CD4-positive, alpha-beta T cell treated with Interleukin-2 at 100 ng/mL for 4 hours (primary cell): ENCODE measurements at places on chromosomes 11 and 22.
A peak's percentile ranks its signal among the peaks of the same experiment; 100 is the strongest.

- DNase-seq: no peak
These were observed 35.4 kb downstream of the BIRC2 start for GRCh38 chr11:102382384-102382783.

- DNase-seq: no peak
These were observed 215.1 kb upstream of the SORL1-AS1 start for GRCh38 chr11:121667836-121668235.

DNA sequence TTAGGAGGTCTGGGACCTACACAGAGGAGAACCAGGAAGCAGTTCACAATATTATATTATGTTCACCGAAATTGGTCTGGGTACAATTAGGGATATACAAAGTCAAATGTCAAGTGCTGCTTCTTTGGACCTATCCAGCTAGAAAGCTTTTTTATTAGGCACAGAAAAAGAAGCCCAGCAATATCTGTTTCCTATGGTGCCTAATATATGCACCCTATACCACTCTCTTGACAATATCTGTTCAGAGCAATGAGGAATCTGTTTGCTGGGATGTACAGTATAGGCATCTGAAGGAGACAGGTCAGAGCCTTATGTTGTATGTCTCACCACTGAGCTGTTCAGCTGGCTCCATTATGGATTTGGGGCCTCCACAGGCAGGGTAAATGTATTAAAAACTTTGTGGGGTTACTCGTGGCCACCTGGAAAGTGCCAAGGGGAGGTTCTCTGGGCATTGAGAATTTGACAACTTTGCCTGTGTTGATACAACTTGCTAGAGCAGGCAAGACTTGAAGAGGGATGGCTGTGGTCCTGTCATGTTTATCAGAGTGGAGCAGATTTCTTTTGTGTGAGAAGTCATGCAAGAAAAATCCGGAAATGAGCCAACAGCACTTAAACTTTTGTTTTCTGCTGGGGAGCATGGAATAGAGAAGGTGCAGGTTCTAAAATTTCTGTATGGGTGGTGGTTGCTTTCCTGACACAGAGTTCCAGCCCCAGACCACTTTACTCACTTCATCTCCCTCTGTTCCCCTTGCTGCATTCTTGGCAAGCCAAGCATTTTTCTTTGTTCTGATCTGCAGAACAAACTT is 10.1 kb downstream of the STIM1 start:
- DNase-seq: no peak

GRCh38 chr11:61834278-61835048 is 6.4 kb downstream of the FADS2 start:
- peak; percentile 45 for DNase-seq

DNA sequence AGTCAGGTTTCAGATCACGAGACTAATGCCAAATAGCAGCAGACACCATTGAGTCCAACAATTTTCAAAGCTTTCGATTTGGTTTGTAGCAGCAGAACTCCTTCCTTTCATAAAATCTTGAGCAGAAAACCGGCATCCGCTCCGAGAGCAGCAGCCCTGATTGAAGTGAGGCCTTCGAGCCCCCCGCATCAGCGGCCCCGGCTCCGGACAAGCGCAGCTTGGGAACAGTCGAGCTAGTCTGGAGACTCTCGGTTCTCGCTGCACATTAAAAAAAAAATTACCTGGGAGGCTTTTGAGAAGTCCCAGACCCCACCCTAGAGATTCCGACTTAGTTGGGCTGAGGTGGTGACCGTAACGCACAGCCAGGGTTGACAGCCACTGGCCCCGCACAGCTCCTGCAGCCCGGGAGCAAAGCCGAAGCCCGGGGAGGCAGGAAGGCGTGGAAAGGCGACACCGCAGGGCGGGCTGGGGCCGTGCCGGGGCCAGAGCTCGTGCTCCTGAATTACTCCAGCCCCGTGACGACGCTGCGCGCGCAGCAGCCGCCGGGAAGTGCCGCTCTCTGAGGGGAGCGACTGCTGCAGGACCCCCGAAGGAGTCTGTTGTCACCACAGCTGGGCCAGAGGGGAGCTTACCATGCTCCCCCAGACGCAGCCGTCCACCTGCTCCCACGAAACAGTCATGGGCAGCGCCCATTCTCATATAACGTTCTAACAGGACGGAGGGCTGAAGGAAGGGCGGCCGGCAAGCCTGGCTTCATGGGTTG is 57.8 kb downstream of the SPATA19 start:
- no peak for DNase-seq

GRCh38 chr11:111512296-111513239 is at the start of gene BTG4:
Gene BTG4 (minus strand): TSS chr11:111512386. CDS start chr11:111498776, 13,610 bp downstream.
- no peak for DNase-seq

GRCh38 chr22:41367039-41367679 is 14.6 kb upstream of the TEF start:
- no peak for DNase-seq

DNA sequence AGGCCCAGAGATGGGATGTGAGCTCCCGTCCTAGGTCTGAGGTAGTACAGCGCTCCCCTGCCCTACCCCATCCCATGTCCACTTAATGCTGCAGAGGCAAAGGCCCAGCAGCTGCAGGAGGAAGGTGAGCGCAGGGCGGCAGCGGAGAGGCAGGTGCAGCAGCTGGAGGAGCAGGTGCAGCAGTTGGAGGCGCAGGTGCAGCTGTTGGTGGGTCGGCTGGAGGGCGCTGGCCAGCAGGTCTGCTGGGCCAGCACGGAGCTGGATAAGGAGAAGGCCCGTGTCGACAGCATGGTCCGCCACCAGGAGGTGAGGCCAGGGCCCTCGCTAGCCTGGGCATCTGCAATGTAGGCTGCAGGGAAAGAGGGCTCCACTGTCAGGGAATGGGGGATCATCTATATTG is 15.2 kb downstream of the CCDC157 start:
- DNase-seq: no peak

DNA sequence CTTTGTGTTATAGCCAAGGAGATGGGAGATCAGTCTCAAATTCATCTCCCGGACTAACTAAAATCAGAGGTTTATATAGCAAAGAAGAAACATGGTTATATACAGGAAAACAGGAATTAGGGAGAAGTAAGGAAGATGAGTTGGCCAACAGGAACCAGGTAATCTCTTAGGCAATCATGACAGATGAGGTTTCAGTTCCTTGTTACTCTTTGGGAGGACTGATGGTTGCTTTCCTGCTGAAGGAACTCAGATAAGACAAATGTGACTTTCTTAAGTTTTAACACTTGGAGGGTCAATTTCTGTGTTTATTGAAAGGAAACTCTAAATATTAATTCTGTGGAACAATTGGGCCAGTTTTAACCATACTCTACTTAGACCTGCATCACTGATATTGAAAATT is 1072.0 kb upstream of the CNTN5 start:
- DNase-seq: no peak

- DNase-seq: no peak
These were observed 24.6 kb downstream of the MB start for GRCh38 chr22:35592418-35592967.

GRCh38 chr11:117735350-117735977 is 61.6 kb downstream of the DSCAML1 start:
- no peak for DNase-seq

GRCh38 chr11:73267122-73267846 is 4.9 kb upstream of the P2RY6 start:
- DNase-seq: no peak

- peak; percentile 55 for DNase-seq
These were observed 52.5 kb upstream of the CLDN5 start for GRCh38 chr22:19576460-19577421.

DNA sequence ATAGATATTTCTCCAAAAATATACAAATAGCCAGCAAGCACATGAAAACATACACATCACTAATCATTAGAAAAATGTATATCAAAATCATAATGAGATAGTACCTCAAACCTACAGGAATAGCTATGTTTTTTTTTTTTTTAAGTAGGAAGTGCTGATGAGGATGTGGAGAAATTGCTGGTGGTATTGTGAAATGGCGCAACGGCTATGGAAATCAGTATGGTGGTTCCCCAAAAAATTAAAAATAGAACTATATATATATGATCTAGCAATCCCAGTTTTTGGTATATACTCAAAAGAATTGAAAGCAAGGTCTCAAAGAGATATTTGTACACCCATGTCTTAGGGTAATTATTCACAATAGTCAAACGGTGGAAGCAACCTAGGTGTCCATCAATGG is 46.0 kb upstream of the HIPK3 start:
- DNase-seq: no peak

DNA sequence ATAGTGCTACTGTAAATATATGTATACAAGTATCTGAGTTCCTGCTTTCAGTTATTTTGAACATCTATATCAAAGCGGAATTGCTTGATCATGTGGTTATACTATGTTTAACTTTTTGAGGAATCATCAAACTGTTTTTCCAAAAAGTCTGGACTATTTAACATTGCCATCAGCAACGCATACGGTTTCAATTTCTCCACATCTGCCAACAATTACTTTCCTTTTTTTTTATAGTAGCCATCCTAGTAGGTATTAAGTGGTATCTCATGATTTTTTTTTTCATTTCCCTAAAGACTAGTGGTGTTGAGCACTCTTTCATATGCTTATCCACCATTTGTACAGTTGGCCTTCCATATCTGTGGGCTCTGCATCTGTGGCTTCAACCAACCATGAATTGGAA is 1.3 kb upstream of the UBE4A start:
- no peak for DNase-seq

GRCh38 chr22:49966041-49966773 is 5.6 kb downstream of the PIM3 start:
- no peak for DNase-seq

DNA sequence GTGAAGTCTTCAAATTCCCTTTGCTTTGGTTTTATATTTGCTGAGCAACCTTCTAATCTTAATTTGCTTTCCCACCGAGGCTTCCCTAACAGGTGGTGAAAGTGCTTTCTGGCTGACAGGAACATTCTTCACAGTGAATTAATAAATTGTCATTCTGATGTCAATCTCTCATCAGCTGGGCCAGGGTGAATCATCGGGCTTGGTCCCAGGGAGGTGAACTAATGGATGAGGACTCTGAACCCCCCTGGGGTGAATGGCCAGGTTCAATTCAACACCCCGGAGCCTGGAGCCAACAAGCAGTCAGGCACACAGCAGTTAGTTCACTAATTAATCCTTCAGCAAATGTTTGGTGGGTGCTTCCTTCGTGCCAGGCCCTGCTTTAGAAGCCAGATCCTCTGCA is 155.4 kb upstream of the PDGFD start:
- no peak for DNase-seq

DNA sequence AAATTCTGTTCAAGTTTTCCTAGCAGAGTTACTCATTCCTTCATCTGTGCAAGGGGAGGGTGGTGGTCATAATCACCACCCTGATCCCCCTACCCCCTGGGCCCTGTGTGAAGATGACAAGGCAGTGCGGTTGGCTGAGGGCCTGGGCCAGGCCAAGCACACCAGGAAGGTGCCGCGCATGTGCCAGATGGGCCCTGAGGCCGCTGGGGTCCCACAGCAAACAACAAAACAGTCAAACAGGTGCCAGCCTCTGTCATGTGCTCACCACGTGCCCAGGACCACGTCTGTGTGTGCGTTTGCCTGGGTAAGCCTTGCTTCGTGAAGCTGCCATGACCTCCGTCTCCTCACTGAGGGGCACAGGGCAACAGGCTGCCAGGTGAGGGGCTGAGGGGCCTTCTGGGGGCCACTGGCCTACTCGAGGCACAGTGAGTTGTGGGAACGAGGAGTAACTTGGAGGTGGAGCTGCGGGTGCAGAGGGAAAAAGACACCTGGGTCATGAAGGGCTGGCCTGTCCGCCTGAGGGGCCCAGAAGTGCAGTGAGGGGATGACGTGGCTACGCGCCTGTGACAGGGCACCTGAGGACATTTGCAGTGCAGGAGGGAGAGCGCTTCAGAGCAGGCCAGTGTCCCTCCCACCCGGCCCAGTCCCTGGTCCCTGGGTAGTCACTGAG is 25.8 kb downstream of the RSPH14 start:
- no peak for DNase-seq

GRCh38 chr11:85941380-85941973 is 86.3 kb downstream of the CCDC83 start:
- DNase-seq: peak; percentile 35

GRCh38 chr11:83630211-83630610 is 344.0 kb upstream of the CCDC90B start:
- no peak for DNase-seq

DNA sequence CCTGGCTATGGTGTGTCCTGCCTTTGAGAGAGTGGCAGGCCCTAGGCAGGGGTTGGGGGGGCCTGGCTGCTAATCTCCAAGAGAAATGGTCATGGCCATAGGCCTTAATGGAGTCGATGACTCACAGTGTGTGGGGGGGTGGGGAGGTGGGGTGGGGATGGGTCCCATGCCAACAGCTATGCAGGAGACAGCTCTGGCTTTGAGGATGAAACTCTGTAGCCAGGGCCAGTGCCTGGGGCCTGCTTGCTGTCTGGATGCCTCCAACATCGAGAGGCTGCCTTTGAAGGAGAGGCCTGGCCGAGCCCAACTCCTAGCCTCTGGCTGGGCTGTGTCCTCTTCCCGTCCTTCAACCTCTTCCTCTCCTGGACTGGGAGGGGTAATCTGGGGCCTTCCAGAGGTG is 23.9 kb upstream of the TSPAN18 start:
- no peak for DNase-seq

- DNase-seq: peak; percentile 82
These were observed 5.6 kb downstream of the RGL4 start for GRCh38 chr22:23696326-23696851.

GRCh38 chr22:39209756-39210155 is 35.0 kb downstream of the PDGFB start:
- no peak for DNase-seq

GRCh38 chr11:12417691-12418611 is 40.6 kb downstream of the PARVA start:
- DNase-seq: no peak
